Mesenchymal stem cell (in vitro differentiated cells and primary cell): ENCODE measurements at places on chromosomes 5 and 9.
A peak's percentile ranks its signal among the peaks of the same experiment; 100 is the strongest.

DNA sequence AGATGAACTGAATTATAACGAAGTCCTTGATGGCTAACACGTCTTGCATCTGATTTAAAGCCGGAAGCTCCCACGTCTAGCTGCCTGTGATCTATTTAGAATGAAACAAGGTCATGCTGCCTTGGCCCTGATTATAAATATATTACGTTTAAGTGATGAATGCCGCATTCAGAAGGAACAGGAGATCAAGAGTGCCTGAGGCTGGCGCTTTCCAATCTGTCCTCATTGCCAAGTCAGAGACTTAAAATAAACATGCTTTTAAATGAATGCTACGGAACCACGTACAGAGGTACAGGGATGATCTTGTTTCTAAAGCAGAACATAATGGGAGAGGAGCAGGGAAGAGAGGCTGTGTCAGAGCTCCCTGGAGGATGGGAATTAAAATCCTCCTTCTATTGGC is 292.8 kb downstream of the TLE1 start:
- H3K4me3 ChIP-seq, result no peak overlapping the region
- H3K4me1 ChIP-seq, result no peaks in the 10 kb centered on the region

GRCh38 chr9:16828340-16829281 is 41.9 kb downstream of the BNC2 start:
- peak overlapping the region; percentile 32 for H3K4me3 ChIP-seq
- H3K27ac ChIP-seq, result peak overlapping the region; percentile 86
- DNase-seq, result peak; percentile 77
- H3K27me3 ChIP-seq, result no peaks in the 10 kb centered on the region
- peaks cover 8% of the 10 kb centered on the region for H3K4me1 ChIP-seq

GRCh38 chr9:10903969-10904368 is 291.2 kb upstream of the PTPRD start:
- no peak overlapping the region for H3K4me3 ChIP-seq
- no peaks in the 10 kb centered on the region for H3K4me1 ChIP-seq
- no peaks in the 10 kb centered on the region for H3K27me3 ChIP-seq
- DNase-seq, result no peak
- H3K36me3 ChIP-seq, result no peaks in the 10 kb centered on the region
- H3K27ac ChIP-seq, result no peak overlapping the region

DNA sequence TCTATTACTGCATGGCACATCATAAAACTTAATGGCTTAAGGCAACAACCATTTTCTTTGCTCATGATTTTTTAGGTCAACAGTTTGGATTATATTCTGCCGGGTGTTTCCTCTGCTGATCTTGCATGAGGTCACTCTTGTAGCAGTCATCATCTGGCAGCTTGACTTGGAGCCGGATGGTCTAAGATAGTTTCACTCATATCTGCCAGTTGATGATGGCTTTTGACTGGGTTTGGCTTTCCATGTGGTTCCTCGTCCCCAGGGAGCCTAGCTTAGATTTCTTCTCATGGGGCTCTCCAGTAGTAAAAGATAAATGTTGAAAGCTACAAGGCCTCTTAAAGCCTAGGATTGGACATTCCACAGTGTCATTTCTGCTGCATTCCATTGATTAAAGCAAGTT is 27.4 kb downstream of the LNPEP start:
- peak overlapping the region; percentile 42 for H3K27ac ChIP-seq
- H3K27me3 ChIP-seq, result no peaks in the 10 kb centered on the region
- H3K36me3 ChIP-seq, result no peaks in the 10 kb centered on the region

DNA sequence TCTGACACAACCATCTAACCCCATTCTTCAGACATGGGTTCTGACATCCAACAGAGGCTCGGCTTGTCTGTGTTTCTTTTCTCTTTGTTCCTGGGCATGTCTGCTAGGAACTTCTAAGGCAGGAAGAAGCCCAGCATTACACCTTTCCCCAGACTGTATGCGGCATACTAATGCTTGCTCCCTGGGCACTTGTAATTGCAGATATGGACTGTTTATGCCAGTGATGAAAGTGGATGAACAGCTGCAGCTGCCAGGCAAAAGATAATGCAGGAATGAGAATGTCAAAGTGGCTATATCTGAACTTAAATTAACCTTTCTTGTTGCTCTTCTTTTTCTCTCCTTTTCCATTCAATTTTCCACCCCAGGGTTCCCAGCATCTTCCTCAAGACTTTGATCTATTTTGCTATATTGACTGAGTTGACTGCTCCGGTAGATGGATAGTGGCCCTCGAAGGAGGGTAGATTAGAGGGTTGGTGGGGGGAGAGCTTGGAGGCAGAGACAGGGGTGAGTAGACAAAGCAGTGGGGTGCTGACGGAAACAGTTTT is 344.4 kb downstream of the MAN2A1 start:
- peaks cover 7% of the 10 kb centered on the region for H3K27me3 ChIP-seq
- H3K27ac ChIP-seq, result no peak overlapping the region
- H3K4me1 ChIP-seq, result peaks cover 2% of the 10 kb centered on the region
- DNase-seq, result no peak

- H3K4me1 ChIP-seq, result no peaks in the 10 kb centered on the region
- no peak for DNase-seq
- H3K36me3 ChIP-seq, result no peaks in the 10 kb centered on the region
- no peaks in the 10 kb centered on the region for H3K27me3 ChIP-seq
- no peak overlapping the region for H3K27ac ChIP-seq
- H3K4me3 ChIP-seq, result no peak overlapping the region
These were observed 52.1 kb upstream of the ERBIN start for GRCh38 chr5:65874241-65874640.
